ENCODE measurements at places on chromosomes 11 and 22.

GRCh38 chr11:107857550-107858216, 904 bp downstream of the SLC35F2 start:
- DNase-seq, result peak; percentile 13

- no peak for DNase-seq
These were observed 36.2 kb upstream of the POGLUT3 start for GRCh38 chr11:108534274-108534882.

DNA sequence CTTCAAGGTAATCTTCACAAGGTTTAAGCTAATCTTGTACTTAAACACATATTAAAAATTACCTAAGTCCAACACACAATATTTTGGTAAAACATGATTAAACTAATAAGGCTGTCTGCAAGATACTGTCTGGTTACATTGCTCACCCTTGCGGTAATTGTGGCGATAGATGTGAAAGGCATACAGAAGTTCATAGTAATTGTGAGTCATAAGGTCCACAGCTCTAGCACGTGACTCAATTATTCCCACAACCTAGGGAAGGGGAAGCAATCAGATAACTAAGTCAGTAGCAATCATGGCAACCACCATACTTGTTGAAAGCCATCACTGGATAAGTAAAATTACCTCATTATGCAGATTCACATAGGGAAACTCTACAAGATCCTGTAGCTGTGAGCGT, 30.5 kb upstream of the FNBP4 start:
- DNase-seq, result peak; percentile 79

- DNase-seq, result peak; percentile 19
These were observed 68.1 kb downstream of the CCDC81 start for GRCh38 chr11:86442827-86443226.

DNA sequence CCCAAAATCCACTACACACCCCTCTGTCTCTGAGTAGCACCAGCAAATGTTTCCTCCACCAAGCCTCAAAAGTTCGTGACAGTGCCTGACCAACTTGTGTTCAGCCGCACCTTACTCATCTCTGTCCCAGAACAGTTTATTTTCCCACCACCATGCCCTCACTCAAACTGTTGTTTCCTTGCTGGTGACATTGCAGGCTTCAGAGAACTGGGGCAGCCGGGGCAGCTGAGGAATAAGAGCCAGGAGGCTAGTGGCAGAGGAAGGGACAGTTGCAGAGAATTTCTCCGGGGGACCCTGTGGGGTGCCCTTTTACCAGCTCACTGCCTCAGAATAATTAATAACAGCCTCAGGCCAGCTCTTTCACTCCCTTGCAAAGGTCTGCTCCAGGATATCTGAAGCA, 709 bp upstream of the KCNE3 start:
- no peak for DNase-seq

- DNase-seq, result peak; percentile 54
These were observed 95.5 kb downstream of the COMMD9 start for GRCh38 chr11:36193721-36194120.

- peak; percentile 49 for DNase-seq
These were observed 667 bp downstream of the RAB6A start for GRCh38 chr11:73760135-73760678.

DNA sequence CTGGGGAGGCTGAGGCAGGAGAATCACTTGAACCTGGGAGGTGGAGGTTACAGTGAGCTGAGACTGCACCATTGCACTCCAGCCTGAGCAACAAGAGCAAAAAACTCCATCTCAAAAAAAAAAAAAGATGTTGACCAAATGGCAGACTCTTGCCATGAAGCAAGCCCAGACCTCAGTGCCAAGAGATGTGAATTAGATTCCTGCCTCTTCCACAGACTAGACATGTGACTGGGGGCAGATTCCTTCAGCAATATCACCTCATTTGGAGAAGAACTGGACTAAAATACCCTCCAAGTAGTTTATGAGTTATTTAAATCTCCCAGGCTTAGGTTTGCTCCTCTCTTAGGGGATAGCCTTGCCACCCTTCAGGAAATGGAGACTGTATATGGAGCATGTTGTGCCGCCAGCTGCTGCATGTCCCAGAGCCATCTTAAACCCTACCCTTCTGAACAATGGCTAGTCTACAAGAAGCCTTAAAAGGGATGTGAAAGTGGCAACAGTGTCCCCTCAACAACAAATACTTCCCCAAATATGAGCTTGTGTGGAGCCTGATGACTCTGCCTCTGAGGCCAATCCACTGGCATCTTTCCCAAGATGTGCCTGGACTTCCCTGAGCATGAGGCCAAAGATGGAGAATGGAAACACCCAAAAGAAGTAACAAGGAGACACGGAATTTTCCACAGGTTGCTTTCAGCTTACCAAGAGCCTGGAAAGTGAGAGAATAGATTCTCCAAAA, 763 bp upstream of the MS4A7 start:
- no peak for DNase-seq

Data from EH (cell line).